ENCODE measurements at places on chromosomes 6 and 20. TPM values are rescaled to one million over a fixed set of nuclear protein-coding genes. Genes with fewer than 3 reads are reported as not detected.
A peak's percentile ranks its signal among the peaks of the same experiment; 100 is the strongest.

PAK1IP1 gene
- total RNA-seq, result 13.2 TPM

ADGRF5 gene
- 24.4 TPM for total RNA-seq

SFTA2 gene
- not detected for total RNA-seq

TBXT gene
- not detected for total RNA-seq

OPRM1 gene
- not detected for total RNA-seq

- no peak for DNase-seq
Observed at GRCh38 chr6:84511929-84512328, 252.5 kb downstream of the TBX18 start.

DNA sequence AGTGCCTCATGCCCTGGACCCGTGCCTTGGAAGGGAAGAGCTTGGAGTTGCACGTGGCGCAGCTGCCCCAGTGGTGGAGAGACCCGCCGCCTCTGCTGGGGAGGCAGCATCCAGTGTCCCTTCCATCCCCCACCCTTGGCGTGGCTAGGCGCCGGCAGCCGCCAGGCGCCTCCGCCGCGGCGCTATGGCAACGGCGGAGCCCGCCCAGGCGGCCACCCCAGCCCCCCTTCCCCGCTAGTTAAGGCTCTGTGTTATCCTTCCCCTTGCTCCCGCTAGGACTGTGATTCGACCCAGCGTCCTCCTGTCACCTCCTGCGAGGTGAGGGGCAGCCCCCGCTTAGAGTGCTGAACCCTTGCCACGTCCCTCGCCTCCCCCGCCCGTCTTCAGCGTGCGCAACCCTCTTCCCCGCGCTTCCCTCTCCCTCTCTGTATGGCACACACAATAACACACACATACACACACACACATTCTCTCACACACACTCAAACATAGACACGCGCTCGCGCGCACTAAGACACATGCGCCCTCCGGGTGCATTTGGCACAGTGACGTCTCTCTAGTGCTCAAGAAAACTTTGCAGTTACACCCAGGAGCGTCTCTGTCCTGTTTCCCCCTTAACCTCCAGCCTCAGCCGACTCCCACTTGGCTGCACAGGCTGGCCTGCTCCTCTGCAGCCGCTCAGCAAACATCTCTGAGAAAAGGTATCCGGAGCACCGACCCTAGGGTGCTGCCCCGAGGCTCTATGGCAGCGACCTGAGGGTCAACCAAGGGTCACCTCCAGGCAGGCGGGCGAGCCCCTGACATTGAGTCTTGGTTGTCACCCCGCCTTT is 8.5 kb downstream of the GRIK2 start:
- no peak for DNase-seq

DNA sequence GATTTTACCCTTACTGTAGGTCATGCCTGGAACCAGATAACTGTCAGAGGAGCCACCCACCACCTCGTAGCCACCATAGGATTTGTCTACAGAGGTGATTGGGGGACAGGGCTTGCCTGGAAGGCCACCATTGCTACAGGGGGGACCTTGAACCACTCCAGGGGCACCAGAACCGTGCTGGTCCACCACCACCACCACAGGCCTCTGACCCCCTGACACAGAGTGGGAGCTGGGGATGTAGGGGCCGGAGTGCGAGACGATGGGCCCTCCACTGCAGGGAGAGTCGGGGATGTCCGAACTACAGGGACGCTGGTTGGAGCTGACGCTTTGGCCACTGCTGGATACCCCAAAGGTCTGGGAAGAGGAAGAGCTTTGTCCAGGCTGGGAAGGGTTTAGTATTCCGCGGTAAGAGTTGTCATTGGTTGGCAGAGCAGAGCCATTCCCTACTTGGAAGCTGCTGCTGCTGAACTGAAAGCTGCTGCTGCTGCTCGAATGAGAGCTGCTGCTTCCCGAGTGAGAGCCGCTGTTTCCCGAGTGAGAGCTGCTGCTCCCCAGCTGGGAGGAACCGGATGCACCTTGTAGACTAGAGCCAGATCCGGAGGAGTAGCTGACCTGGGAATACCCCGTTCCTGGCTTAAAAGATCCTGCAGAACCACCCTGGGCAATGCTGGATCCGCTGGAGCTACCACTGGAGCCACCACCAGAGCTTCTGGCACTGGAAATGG is 2.2 kb downstream of the PSORS1C1 start:
- DNase-seq, result peak; percentile 7

DNA sequence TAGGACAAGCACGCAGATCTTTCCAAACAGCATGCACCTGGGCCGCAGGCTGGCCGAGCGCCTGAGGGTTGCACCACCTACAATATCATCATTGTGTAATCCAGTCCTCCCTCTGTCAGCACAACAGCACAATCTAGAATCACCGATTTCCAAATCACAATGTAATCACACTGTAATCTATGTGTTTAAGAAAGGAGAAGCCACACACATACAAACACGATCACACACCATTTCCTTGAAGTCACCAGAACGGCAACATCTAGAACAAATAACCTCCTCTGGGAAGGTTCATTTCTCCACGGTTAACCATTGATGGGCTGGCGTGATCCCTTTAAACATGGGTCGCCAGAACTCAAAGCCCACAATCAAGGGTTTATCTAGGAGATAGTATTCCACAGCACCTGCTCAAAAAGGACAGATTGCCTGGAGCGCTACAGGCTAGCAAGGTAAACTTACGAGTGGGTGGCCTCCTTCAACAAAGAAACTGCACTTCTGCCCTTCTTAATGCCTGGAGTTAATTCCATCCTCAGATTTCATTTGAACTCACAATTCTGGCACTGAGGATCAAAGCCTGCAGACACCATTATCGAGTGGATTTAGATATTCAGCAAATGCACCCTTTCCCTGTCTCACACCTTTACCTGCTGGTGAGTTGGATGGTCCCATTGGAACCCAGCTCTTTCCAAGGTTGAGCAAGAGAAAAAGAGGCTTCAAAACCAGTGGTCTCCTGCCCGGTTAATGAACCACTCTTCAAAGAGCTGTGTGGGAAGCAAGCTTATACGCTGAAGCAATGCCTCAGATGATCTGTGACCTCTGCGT is 83.8 kb upstream of the FOXQ1 start:
- DNase-seq, result no peak

- DNase-seq, result no peak
Observed at GRCh38 chr6:44072452-44072958, 54.7 kb downstream of the MRPL14 start.

- no peak for DNase-seq
Observed at GRCh38 chr6:153038378-153039057, 36.0 kb upstream of the MTRF1L start.

DNA sequence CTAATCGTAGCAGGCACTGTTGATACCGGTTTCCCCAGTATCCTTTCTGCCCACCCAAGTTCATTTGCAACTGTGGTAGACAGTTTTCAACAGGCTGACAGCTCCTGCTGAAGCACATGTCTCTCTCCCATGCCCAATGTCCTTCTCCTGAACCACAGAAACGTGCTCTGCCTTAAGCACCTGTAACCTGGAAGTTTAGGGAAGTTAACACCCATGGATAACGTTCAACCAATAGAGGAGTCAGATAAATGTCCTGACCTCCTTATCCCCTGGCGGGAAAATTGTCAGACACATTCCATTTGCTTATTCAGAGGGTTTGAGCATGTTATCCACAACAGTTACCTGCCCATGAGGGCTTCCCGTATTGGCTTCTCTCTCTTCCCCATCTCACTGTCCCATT is 29.8 kb upstream of the MOCS1 start:
- DNase-seq, result no peak

DNA sequence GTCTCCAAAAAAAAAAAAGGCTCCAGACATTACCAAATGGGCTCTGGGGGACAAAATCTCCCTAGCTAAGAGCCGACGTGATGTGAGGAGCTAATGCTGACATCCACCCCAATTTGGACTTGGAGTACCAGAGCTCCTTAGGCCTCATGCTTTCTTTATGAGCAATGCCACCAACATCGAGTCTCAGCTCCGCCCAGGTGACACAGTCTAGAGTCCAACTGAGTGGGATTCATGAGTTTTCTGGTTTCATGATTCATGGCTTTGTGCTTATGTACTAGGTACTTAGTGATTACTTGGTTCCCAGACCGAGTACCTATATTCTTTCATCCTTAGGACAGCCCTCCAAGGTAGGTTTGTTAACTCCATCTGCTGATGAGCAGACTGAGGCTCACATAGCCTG is 4.4 kb downstream of the ANKRD60 start:
- DNase-seq, result no peak
